ENCODE measurements at places on chromosomes 7 and 10.

DNA sequence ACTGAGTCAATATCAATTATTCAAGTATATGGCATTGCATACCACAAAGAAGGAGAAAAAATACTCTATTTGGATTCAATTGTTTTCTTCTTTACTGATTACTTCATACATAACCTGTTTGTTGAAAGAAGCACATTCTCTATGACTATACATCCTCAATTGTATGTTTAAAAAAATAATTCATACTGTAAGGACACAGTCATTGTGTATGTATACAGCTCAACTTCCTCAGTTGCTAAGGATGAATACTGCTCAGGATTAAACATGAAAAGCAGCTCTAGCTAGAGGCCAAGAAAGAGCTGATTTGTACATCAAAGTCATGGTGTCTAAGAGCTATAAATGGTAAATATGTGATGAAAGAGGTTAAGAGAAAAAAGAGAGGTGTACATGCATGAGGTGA, 15.8 kb upstream of the BPGM start:
- peak; percentile 67 for DNase-seq

- DNase-seq = peak; percentile 33
Measured at GRCh38 chr10:79266084-79266483, 81.2 kb upstream of the PPIF start.

DNA sequence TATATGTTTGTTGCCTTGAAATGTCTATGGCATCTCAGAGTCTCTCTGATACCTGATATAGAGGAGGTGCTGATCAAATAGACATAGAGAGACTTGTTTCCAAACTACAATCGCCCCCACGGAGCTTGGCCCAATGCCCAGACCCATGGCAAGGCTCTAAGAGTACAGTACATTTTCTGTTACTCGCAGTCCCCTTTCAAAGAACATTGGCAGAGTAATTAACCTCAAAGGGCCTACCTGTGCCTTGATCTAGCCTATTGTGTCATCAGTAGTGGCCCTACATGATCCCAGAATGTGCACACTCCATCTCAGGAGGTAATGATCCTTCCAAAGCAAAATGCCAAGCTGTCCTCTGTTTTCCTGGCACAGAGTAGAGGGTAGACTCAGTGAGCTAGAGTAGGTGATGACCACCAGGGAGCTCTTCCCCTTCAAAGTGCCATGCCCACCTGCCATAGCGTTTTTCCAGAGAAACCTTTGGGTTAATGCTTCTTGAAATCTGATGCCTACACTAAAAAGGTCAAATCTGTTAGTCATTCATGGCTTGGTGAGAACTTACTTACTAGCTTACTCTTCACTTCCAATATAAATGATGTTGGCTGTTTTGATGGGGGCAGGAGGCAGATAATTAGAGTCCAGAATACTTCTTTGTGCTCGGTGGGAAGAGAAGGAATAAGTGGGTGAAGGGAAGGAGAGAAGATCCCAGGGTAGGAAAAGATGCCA, 41.2 kb upstream of the ACSL5 start:
- DNase-seq = no peak

- DNase-seq = no peak
Measured at GRCh38 chr7:11212816-11213215, 239.1 kb downstream of the PHF14 start.

DNA sequence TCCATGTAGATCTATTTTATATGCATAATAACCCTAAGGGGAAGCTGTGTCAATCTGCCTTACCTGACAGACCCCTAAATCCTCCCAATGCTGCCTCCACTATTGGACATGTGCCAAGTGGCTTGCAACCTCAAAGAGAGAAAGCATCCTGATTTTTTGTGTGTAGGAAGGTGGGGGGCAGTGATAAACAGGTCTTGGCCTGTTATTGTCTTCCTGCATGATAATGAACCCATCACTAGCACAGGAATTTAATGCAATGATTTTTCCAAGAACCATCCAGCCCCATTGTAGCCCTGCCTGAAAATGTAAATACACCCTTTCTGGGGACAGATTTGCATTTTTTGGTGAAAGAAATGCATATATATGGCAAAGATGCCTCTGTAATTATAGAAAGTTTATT, 850.2 kb downstream of the LRMDA start:
- DNase-seq = no peak
